ENCODE measurements at places on chromosomes 7 and 10.

DNA sequence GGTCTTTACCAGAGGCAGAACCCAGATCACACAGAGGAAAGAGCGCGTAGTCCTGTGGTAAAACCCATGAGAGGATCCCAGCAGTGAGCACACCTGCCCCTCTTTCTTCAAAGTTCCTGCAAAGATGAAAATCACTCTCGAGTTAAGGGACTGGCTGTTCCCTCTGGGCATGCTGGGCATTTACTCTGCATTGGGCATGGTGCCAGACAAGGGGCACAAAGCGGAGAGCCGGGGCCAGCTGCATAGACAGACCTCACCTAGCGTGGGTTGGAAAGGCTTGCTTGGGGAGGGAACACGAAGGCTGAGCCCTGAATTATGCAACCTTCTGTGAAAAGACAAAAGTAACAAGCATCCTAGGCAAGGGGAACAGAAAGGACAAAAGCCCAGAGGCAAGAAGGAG, 120.0 kb upstream of the TCERG1L start:
- DNase-seq: no peak

DNA sequence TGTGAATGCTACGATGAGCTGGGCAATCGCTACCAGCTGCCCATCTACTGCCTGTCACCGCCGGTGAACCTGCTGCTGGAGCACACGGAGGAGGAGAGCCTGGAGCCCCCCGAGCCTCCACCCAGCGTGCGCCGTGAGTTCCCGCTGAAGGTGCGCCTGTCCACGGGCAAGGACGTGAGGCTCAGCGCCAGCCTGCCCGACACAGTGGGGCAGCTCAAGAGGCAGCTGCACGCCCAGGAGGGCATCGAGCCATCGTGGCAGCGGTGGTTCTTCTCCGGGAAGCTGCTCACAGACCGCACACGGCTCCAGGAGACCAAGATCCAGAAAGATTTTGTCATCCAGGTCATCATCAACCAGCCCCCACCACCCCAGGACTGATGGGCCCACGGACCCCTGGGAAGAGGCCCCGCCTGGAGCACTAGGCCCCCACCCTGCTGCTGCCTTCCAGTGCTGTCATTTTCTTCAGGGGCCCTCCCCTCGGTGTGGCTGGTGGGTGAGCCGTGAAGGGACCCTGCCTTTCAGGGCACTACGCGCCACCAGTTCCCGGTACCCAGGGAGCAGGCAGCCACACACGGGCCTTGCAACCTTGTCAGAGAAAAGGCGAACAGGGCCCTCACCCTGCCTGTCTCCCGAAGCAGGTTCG, 2.3 kb upstream of the ANKRD2 start:
- no peak for DNase-seq

GRCh38 chr7:35728412-35729060, 33.6 kb upstream of the HERPUD2 start:
- no peak for DNase-seq

GRCh38 chr7:85172530-85172941, 14.3 kb downstream of the SEMA3D start:
- DNase-seq: no peak

GRCh38 chr10:3251172-3251571, 78.6 kb upstream of the PITRM1 start:
- DNase-seq: no peak

DNA sequence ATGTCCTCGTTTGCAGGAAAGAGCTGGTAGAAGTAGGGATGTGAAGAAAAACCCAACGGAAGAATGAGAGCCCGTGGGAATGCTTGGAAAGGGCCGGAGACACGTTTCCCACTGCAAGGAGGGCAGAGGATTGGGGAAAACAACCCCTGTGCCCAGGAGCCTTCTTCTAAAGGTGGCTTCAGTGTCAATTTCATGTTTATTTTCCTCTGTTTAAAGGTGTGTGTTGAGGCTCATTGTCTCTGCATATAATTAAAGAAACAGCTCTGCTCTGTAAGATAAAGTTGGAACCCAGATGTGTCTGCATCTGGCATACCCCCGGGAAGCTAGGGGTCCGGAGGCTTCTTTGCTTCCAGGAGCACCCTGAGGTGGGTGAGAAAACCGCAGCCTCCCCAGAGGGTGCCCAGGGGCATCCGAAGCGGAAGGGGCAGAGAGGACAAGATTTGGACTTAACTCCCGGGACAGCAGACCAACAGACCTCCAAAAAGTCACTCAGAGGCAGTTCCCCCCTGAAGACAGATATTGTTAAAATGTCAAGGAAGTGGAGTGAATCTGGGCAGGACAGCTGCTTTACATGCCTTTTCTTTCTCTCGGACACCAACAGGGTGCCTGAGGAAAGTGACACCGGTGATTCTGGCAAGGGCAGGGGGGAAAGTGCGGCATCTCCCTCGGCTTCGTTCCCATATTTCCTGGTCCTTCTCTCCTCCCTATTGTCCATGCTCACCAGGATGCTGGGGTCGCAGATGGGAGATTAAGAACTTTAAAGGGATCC, 8.6 kb upstream of the GATA3 start:
- no peak for DNase-seq

DNA sequence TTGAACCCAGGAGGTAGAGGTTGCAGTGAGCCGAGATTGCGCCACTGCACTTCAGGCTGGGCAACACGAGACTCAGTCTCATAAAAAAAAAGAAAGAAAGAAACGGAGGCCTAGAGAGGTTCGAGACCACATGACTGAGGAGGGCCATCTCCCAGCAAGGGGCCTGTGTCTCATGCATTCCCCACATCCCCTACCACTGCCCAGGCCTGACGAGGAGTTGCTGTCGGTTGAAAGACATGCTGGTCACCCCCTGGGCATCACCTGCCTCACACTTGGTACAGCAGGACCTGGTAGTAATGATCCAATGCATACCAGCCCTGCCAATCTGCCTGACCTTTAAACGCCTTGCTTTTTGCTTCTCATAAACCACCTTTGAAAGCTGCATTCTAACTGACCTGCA, 85.9 kb downstream of the DLG5 start:
- DNase-seq: no peak

DNA sequence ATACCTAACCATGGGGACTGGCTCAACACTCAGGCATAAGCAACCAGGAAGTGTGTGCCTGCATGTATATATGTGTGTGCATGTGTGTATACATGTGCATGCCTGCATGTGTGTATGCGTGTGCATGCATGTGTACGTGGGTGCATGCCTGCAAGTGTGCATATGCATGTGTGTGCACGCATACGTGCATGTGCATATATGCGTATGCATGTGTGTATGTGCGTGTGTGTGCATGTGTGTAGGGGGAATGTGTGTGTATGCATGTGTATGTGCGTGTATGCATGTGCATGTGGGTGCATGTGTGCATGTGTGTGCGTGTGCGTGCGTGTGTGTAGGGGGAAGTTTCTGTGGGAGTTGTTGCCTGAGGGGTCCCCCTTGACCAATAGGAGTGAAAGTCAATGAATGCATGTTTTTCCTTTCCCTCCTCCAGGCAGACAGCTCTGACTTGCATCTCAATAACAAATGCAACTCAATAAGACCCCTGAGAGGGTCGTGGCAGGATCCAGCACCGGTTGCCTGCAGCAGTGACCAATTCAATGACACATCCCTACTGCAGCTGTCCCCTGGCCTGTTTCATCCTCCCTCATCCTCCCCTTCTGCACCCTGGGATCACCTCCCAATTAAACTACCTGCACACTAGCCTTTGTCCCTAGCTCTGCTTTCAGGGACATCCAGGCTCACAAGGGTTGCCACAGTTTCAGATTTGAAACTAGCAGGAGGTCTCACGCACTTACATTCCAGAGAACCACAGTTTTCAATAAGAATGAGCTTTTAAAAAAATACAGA, 27.0 kb upstream of the FZD8 start:
- DNase-seq: no peak
